ENCODE measurements at places on chromosomes 4 and X.

DNA sequence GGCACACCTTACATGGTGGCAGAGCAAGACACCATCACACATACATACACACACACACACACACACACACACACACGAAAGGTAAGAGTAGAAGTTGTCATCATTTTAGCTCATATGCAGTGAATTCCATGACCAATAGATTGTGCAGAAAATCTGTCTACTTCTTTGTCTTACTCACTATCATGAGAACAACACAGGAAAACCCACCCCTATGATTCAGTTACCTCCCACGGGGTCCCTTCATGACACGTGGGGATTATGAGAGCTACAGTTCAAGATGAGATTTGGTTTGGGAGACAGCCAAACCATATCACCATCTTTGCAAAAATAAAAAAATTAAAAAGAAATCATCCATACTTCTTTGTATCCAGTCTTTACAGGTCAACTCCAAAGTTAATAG is 221.1 kb downstream of the BMPR1B start:
- no peak for DNase-seq

DNA sequence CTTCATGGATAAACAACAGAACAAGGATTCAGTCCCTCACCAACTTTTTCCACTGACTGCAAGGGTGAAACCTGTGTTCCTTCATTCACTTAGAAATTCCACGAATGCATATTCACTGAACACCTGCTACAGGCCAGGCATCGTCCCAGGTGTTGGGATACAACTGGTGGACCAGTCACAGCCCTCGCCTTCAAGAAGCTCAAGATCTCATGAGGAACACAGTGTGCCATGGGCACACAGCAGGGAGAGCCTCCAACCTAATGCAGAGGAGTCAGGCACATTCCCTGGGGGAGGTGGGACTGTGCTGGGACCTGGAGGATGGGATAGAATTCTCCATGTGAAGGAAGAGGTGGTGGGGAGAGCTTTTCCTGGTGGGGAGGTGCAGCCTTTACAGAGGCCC is 107.6 kb upstream of the PDLIM3 start:
- no peak for DNase-seq

DNA sequence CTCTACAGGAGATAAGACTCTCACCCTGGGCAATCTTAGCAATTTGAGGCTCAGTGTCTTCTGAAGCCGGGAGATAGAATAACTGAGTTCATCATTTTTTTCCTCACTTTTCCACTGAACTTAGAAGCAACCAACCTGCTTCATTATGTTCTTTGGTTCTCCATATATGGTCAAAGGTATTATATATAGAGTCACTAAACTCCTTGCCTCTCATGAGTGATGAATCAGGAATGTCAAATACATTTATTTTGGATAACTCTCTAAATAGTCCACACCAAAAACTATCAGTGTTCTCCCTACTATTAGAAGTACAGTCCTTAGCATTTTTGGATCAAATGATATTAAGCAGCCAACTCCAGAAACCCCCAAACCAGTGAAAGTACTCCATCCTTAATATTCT is 421.5 kb upstream of the EPHA5 start:
- DNase-seq: no peak

GRCh38 chr4:25502115-25502514 is 125.1 kb downstream of the ANAPC4 start:
- no peak for DNase-seq
